ENCODE measurements at places on chromosomes 3 and 15.

DNA sequence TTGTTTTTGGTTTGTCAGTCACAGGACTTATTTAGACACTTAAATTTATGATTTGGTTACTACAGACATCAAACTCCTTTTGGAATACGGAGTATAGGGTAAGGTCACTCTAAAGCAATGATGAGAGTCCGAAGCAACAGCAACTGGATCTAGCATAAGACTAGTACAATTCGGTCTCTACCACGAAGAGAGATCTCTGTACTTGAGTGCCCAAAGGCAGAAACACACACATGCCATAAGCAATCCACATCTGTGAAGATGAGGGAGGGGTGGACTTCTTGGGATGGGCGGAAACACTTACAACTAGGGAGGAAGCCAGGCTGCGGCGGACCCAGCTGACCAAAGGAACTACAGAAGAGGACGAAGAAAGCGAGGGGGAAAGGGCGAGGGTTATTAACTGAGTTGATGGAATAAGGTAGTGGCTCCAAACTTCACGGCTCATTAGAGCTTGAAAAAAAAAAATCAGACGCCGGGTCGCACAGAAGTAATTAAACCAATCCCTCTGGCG, 595 bp downstream of the DPH6 start:
- DNase-seq: peak; percentile 10

GRCh38 chr3:48962939-48963338, 27.1 kb upstream of the P4HTM start:
- DNase-seq: no peak

DNA sequence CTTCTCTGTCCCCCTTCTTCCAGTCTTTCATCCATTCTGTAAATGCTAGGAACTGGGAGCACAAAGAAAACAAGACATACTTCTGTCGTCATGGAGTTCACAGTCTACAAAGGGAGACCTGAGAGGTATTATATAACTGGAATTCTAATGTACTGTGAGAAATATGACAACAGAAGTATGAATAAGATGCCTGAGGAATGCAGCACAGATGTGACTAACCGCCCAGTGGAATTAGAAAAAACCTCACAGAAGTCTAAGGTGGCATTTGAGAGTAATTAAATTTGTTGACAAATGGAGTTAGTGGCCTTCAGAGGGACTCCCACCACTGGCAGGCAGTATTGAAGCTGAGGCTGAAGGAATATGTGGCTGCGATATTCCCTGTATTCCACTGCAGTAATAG, 168.5 kb upstream of the FAM3D start:
- no peak for DNase-seq

- DNase-seq: no peak
These were observed 88.8 kb upstream of the ABI3BP start for GRCh38 chr3:101081999-101082398.

- DNase-seq: no peak
These were observed 1013.2 kb downstream of the VGLL3 start for GRCh38 chr3:85977615-85978338.

GRCh38 chr3:149292666-149293065, 40.8 kb downstream of the TM4SF18 start:
- DNase-seq: peak; percentile 58

Measured in inflammatory macrophage treated with lipopolysaccharide for 4 hours (primary cell).